ENCODE measurements at places on chromosomes 13 and 19. TPM values are rescaled to one million over a fixed set of nuclear protein-coding genes. Genes with fewer than 3 reads are reported as not detected.

GSX1 gene
- total RNA-seq, result not detected

PSG6 gene
- not detected for total RNA-seq

LILRA5 gene
- not detected for total RNA-seq

FAM32A gene
- 53.2 TPM for total RNA-seq

RFXAP gene
- 5.7 TPM for total RNA-seq

IGFL3 gene
- total RNA-seq, result not detected

LCP1 gene
- 761 TPM for total RNA-seq

ZNF578 gene
- 0.57 TPM for total RNA-seq

POLR1D gene
- total RNA-seq, result 166 TPM

CATSPERD gene
- total RNA-seq, result not detected

C19orf67 gene
- not detected for total RNA-seq

SLC7A1 gene
- total RNA-seq, result 63.8 TPM

HIF3A gene
- not detected for total RNA-seq

KLHL1 gene
- not detected for total RNA-seq

KIR2DL3 gene
- 0.27 TPM for total RNA-seq

TUBA3C gene
- total RNA-seq, result not detected

RASAL3 gene
- total RNA-seq, result 101 TPM

ZNF829 gene
- 3.4 TPM for total RNA-seq

KCNRG gene
- 0.23 TPM for total RNA-seq

NKG7 gene
- 92.4 TPM for total RNA-seq

ZBTB32 gene
- 181 TPM for total RNA-seq

BCAM gene
- not detected for total RNA-seq

DLEU7 gene
- not detected for total RNA-seq

KLK12 gene
- total RNA-seq, result not detected

GAMT gene
- 4.2 TPM for total RNA-seq

NLRP5 gene
- total RNA-seq, result not detected
